C1 segment of cervical spinal cord (tissue), 14 donors: ENCODE measurements at places on chromosomes 7 and 10.

DNA sequence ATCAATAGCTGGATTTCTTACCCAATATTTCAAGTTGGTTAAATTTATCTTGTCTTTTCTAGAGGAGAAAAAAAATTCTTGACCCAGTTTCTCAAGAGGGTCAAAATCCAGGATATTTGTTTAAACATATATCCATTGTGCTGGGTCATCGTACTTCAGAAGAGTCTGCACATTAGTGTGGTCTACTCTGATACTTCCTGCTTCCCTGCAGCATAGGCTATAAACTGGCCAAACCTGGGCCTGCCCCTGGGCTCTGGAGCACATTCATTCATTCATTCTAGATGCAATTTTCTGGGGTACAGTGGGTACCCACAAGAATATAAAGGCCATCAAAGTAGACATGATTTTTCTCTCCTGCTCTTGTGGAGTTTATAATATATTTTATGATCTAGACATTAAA is 142.1 kb upstream of the WNT16 start:
- DNase-seq = no peak

DNA sequence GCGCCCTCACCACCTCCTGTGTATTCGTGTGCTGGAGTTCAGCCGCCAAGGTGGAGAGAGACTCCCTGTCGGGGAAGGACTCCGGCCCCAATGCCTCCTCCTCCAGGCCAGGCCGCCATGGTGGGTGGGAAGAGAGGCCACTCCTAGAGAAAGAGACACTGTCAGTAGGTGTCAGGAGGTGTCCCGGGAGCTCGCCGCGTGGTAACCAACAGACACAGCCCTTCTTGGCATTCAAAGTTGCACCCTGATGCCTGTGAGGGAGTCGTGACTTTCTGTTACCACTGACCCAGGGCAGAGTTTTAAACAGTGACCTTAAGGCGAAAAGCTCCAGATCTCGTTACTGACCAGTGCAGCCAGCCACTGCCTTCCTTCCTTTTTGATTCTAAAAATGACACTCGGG is 155.2 kb downstream of the CUX1 start:
- DNase-seq = no peak

DNA sequence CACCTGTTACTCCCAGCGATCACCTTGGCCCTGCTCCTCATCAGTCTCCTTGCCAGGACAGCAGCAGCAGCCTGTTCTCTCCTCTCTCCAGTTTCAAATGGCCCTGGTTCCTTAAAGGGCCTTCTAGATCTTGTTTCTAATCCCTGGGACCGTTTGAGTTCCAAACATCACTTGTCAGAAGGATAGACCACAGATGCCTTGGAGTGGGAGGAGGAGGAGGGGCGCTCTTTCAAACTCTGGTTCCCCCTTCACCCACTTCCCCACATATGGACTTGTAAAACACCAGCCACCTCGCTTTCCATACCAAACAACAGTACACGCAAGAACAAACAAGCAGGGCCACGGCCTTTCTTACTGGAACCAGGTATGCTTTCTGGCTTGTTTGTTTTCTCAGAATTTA is 104.8 kb downstream of the PLXNA4 start:
- no peak for DNase-seq

DNA sequence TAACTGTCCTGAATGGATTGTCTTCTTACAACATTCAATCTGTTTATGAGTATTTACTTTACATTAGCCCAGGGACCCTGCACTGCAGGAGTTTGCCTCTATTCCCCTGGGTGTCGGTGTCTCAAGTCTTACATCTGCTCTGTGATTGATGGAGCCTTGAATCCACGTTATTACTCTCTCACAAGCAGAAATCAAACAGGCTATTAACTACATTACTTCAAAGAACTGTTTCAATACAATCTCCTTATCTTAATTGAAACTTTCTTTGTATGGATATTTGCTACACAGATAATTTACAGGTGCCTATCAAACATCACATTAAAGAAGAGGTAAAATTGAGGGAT is 3.1 kb upstream of the ARID5B start:
- no peak for DNase-seq

DNA sequence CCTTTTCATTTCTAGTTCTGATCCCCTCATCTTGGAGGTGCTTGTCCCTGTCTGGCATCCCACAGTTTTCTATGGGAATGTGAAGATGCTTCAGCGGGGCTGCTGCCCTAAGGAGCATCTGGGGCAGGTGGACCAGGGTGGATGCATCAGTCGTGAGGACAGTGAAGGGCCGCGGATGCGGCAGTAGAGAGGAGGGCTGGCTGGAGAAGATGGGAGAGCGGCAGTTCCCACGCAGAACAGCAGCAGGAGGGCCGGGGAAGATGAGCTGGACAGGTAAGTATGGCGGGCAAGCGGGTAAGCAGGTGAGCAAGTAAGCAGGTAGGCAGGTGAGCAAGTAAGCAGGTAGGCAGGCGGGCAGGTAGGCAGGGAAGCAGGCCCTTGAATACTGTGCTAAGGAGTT is 48.9 kb downstream of the ASB13 start:
- DNase-seq = no peak

GRCh38 chr7:139330333-139331030 is 10.7 kb upstream of the FMC1 start:
- DNase-seq = no peak

- no peak for DNase-seq
These were observed 95.7 kb downstream of the DGKB start for GRCh38 chr7:14806891-14807290.
